CD4-positive, CD25-positive, alpha-beta regulatory T cell (primary cell): ENCODE measurements at places on chromosomes 1 and 21.

- no peak for DNase-seq
Measured at GRCh38 chr1:56973923-56974742, 8.3 kb upstream of the C8B start.

GRCh38 chr1:154407198-154408091, 2.3 kb downstream of the IL6R start:
- DNase-seq, result no peak

- DNase-seq, result no peak
Measured at GRCh38 chr1:161816201-161816600, 50.1 kb downstream of the ATF6 start.

DNA sequence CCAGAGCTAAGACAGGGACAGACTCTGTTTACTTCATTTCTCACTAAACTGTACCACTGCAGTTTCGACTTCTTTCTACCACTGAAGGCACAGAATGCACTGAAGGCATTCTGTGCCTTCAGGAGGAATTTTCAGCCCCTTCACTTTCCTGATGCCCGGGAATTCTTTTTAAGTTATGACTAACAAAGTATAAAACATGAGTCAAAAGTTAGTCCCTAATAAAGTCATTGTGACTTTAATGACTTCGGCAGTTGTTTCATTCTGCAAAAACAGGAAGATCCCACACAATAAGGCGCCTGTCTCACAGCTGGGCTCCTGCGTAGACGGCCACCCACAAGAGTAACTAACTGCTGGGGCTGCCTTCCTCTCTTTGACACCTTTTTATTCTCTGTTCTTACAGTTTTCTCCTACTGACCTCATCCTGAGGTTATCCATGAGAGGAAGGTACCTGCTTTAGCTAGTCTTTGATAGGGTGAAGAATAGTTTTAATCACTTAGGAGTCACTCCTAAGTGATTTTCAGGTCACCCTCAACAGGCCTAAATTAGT, 183.9 kb upstream of the SGIP1 start:
- peak; percentile 39 for DNase-seq

GRCh38 chr1:110488161-110488560, 30.8 kb downstream of the KCNA10 start:
- DNase-seq, result no peak

DNA sequence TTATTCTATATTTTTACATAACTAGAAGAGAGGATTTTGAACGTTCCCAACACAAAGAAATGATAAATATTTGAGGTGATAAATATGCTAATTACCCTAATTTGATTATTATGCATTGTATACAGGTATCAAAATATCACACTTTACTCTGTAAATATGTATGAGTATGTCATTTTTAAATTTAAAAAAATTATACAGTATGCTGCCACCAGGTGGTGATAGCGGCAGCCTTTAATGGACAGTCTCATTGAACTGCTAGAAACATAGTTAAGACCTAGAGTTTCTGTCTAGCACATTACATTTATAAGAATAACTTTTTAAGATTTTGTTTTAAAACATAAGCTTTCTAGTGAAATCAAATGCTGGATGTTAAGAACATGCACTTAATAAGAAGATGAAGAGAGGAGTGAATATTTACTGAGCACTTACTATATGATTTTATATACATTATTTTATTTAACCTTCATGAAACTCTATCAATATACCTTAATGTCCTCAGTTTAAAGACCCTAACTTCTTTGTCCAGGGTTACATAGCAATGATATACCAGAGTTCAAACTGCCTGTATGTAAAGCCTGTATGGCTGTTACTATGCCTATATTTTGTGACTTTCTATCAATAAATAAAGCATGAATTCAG, 207.1 kb downstream of the NUF2 start:
- no peak for DNase-seq

DNA sequence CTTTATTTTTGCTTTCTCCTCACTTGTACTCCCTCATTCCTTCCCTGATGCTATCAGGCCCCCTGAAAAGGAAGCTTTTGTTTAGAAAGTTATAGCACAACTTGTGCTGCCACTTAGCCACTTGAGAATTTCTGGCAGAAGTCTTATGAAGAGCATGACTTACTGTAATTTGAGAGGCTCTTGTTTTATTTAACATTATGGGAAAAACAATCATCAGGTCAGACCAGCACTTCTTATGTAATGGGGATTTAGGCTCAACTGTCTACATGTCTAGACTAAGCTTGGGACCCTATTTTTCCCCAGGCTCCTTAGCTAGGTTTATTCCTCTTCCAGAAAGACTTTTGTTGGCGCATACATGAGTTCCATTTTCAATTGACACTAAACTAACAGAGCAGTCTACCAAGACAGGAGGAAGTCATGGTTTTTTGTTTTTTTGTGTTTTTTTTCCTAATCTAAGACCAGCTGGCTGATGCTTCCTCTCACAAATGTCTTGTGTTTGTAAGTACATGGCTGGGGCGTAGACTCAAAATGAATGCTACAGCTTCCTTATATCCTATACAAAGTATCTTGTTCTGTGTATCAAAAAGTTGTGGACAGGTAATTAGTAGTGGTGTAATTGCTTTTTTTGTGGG, 31.5 kb downstream of the TNFSF4 start:
- no peak for DNase-seq

DNA sequence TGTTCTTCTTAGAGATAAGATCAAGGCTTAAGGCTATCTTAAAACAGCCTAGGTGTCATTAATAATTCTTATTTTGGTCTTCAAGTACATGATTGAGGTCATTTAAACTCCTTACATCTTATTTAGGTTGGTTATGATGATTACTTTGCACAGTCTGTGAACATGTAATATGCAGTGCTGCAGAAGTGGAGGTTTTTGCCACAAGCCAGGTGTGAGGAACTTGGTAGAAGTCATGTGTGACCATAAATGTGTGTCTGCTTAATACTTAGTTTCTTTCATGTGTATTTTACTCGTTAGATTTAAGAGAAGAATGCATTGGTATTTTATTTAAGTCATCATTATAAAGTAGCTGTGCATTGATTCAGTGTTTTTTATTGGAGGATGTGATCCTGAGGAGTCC, 10.1 kb downstream of the ATG4C start:
- DNase-seq, result no peak

DNA sequence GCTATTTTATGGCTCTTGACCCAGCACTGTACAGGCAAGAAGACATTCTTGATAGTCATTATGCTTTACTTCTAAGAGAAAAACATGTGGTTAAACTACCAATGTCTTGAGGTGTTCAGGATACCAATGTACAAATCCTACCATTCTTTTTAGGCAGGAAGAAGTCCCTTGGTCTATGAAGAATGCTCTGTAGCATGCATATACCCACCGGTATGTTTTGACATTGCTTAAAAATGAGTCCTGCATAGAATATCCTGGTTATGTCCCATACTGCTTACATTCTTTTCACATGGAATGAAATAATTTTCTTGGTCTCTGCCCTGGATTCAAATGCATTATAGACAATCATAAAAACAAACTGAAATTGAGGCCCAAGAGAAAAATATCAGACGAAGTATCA, 4.8 kb downstream of the KRTAP27-1 start:
- DNase-seq, result no peak

- DNase-seq, result no peak
Measured at GRCh38 chr1:17080880-17081279, 27.0 kb upstream of the SDHB start.
